Suppressor macrophage treated with lipopolysaccharide for 1 hour (primary cell): ENCODE measurements at places on chromosomes 12 and 14.

DNA sequence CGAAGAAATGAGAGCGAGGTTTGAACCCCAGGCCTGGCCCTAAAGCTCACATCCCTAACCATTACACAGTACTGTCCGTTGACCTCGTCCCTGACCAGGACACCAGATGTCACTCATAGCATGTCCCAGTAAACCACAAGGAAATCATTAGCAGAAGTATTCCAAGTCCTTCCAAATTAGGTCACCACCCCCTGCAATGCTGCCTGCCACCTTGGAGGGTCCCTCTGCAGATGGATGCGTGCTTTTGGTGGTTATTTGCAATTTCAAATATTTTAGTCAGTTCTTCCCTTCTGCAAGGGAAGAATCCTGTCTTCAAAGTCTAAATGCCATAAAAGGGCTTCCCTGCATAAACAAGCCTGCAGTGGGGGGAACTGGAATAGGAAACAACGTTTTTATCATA is 71.3 kb downstream of the CLMN start:
- peak; percentile 12 for DNase-seq

DNA sequence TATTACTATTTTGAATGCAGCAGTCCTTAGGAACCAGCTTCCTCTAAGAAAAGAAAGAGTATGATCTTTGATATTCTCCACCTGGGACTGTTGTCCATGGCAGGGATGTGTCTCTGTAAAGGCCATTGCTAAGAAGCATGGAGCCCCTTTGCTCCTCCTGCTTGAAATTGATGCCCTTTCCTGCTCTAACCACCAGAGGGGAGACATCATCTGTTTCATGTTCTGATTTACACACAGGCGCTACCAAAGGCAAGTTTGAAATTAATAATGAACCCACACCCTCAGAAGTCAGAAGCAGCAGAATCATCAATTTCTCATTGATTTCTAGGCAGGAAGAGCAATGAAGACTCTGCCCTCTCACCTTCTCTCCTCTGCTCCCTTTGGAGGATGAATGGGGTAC is 253.8 kb downstream of the RMST start:
- DNase-seq: no peak

GRCh38 chr12:27822076-27822712 is 42.2 kb upstream of the MANSC4 start:
- DNase-seq: peak; percentile 21

DNA sequence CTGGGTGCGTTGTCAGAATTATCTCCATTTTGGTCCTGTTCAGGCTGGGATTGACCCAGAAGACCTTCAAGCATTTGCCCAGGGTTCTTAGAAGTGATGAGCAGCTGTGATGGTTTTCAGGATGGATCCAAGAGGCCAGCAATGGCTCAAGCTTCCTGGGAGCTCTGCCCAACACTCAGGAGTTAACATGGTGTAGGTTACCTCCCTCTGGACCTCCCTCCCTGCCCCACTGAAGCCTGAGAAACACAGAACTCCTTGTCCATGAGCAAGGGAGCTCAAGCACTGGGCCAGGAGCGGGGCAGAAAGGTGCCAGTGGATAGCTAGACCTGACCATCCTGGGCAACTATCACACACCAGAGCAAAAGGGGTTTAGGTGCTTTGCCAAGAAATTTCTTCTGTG is 148.4 kb upstream of the FKBP4 start:
- DNase-seq: no peak

- peak; percentile 44 for DNase-seq
Measured at GRCh38 chr14:105294142-105294597, 6.6 kb downstream of the BRF1 start.

DNA sequence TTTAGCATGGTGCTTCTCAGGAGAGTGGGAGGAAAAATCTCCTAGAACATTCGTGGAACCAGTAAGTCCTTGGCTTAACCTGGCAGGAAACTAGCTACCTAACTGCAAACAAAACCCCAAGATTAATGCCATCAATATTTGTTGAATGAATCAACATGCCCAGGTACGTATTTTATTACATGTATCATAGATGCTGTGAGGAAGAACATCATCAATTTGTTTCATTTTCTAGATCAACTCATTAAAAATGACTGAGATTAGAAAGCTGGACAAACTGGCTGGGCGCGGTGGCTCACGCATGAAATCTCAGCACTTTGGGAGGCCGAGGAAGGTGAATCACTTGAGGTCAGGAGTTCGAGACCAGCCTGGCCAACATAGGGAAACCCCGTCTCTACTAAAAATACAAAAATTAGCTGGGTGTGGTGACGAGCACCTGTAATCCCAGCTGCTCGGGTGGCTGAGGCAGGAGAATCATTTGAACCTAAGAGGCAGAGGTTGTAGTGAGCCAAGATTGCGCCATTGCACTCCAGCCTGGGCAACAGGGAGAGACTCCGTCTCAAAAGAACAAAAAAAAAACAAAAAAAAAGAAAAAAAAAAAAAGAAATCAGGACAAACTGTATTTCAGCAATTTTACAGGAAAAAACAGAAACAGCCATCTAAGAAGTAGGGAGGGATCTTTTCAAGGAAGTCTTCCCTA is 88.7 kb downstream of the NTN4 start:
- no peak for DNase-seq

DNA sequence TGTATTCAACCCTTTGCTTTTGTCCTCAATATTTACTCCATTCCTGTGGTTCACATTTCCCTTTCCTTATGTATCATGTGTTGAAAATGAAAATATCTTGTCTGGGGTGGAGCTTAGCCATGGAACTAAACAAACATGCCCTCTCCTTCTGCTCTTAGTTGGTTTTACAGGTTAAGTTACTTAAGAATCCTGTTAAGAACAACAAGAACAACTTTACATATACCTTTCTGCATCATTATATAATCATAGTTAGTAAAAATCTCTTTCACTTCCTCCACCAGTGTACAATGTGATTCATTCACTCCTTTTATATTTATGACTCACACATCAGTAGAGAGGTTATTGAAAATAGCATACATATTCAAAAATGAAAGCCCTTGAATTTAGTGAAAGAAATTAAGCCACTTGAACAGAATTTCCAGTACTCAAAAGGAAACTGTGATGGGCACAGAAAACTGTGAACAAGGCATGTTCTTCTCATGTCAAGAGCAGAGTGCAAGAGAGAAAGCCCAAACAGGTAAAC is 307.7 kb downstream of the CCDC91 start:
- peak; percentile 44 for DNase-seq

- peak; percentile 54 for DNase-seq
Measured at GRCh38 chr14:50823762-50824636, 7.0 kb downstream of the NIN start.

- no peak for DNase-seq
Measured at GRCh38 chr14:105139831-105140239, 28.7 kb downstream of the JAG2 start.

DNA sequence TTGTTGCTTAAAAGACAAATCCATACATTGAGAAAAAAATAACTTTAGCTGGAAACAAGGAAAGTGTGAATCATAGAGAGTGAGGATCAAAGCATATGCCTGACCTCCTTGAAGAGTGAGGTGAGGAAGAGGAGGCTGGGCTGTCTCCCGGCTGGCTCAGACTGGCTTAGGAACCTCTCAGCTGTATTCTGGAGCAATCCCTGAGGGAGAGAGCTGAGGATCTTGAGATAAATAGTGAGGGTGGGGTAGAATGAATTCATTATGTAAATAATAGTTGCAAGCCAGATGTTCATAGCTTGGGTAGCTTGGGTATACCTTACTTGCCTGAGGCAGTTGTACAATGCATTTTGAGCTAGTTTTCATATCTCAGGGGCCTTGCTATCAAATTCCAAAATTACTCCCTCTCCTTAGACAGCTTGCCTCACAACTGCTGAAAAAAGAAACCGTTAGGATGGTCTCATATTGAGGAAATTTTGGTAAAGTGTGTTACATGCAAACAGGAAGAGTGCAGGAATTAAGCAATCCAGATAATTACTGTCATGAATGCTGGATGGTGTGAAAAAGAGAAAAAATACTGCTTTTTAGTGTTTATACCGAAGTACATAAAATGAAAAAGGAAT is 30.5 kb upstream of the SLC15A5 start:
- DNase-seq: no peak

DNA sequence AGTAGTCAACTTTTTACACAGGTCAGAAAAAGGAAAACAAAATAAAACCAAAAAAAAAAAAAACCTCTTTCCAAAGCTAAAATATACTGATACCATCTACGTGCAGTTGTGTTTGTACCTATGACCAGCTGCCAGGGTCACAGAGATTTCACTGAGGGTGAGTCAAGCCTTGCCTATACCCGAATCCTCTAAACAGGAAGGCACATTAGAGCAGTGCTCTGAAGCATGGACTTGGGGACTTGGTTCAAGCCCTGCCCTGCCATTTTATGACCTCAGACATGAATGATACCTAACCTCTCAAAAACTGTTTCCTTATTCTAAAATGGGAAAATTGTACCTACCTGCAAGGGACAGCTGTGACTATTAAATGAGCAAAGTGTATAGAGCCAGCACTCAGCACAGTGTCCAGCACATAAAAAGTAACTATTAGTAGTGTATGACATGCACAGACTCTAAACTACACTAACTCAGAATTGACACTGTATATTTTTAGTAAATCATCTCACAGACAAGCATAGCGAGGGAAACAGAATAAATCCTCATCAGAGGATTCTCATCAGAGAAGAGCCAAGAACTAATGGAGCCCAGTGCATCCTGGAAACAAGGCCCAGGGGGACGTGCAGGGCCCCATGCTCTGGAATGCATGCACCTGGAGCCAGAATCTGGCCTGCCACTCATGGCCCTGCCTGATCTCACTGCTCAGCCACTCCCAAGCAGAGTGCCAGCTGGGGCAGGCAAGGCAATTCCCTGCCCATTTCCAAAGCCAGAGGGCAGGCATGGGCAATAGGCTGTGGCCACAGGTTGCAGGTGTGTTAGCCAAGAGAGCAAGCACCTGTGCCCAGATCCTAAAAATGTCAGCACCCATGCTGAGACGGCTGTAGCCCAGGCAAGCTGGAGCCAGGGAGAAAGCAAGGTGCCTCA is 57.0 kb downstream of the NT5DC3 start:
- DNase-seq: no peak

DNA sequence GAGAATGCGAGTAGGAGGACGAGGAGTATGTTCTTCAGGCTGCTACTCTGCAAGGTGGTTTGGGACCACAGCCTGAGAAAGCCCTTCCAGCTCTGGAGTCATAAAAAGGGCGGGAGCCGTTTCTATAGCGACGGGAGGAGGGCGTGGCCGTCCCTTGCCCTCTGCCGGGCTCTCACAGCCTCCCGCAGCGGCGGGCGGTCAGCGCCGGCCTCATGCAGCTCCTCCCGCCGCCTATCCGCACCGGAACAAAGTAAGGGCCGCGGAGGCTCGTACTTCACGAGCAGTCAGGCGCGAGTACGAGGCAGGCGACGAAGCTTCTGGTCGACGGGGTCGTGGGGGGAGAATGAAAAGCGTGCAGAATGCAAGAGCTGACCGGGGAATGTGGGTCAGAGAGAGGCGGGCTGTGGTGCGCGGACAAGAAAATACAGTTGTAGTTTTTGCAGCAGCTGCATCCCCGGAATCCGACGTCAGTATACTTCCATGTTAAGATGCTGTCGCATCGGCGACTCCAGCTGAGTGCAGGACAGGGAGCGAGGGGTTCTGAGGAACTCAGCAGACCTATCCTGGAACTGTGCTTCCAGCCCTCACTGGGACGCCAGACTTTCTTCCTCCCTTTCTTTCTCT is at the start of gene DYRK4:
DYRK4 (plus strand) TSS at position 175 of the 624 bp plus-strand sequence; CDS start at position 213, 38 bp downstream.
- peak; percentile 85 for DNase-seq

DNA sequence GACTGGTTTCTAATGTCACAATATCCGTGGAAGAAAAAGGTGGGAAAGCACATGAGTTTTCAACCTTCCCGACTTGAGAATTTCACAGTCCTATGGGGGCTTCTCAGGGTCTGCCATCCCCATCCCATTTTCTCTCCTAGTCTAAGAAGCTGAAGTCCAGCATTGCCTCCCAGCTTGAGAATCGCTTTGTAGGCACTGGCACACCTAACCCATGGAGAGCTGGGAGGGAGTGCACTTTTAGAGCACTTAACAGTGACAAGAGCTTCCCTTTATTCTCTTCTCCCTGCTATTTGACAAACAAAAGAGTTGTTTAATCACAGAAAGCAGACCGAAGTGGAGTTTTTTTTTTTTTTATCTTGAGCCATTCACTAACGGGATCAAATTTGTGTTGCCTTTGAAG is 22.8 kb upstream of the SRRM4 start:
- DNase-seq: no peak

GRCh38 chr14:23030936-23031335 is 3.8 kb downstream of the PSMB5 start:
- no peak for DNase-seq

DNA sequence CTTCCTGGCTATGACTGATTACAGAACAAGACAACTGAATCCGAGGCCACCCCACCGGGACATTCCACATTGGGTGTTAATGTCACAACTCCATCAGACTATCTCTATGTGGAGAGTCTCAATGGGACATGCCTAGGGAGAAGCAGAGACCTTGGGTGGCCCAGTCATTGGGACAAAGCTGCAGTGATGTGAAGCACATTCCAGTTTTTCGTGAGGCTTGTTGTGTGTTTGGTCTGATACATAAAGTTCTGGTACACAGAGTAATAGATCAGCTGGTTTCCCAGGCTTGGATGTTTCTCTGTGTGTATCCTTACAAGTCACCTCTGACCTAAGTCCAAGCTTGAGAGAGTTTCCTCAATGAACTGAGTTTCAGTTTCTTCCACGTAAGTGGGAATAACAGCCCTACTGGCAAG is 42.3 kb downstream of the CPM start:
- peak; percentile 57 for DNase-seq

DNA sequence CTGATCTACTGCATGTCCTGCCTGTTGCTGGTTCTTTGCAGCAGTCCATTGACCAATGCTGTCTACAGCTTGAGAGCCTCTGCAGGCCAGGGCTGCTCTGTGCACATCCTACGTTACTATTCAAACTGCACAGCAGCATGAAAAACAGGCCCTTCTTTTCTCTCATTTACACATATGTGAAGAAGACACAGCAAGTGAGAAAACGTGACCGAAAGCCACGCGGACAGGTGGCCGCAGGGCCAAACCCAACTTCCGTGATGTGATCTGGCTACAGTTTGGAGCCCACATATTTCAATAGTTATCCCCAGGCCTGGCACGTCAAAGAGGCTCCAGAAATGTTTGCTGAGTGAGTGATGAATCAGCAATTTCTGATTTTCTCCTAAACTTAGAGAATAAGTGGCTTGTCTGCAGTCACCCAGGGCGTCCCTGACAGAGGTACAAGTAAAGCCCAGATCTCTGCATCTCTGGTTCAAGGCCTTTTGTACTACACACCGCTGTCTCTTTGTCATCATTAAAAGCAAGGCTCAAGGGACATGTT is 17.9 kb upstream of the TCL1B start:
- DNase-seq: no peak

DNA sequence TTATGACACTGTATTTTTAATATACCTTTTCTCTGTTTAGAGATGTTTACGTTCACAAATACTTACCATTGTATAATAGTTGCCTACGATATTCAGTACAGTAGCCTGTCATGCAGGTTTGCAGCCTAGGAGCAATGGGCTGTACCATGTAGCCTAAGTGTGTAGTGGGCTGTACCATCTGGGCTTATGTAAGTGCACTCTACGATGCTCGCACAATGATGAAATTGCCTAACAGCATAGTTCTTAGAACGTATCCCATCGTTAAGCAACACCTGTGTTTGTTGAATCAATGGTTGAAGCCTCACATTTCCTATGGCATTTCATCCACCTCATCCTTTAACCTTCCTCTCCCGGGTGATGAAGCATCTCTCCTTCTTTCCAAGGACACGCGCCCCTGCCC is 12.5 kb upstream of the EML1 start:
- DNase-seq: no peak
